Tibial nerve (tissue), 4 donors: ENCODE measurements at places on chromosomes 16 and 17. TPM values are rescaled to one million over a fixed set of nuclear protein-coding genes. Genes with fewer than 3 reads are reported as not detected.

Gene PERCC1
- not detected for total RNA-seq

Gene TGFB1I1
- 68.7 TPM for total RNA-seq

Gene CRHR1
- total RNA-seq = not detected

Gene SLC5A2
- total RNA-seq = not detected

Gene ATAD5
- 1.3 TPM for total RNA-seq

Gene KIF2B
- not detected for total RNA-seq

DNA sequence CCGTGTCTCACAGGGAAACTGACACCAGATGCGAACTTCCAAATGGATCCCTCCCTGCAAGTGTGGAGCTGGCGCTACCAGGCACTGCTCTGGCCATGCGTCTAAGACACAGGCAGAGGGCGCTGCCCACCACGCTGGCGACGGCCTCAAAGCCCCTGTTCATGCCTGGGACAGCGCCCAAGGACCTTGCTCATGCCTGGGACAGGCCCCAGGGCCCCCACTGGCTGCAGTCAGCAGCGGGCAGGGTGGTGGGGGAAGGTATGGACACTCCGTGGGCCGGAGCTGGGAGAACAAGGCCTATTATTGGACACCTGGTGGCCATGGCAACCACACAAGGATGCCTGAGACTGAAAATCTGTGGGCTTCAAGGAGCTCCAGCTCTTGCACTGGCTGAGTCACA is 8.8 kb downstream of the ZG16B start:
- H3K4me1 ChIP-seq = peaks cover 15% of the 10 kb centered on the region
- no peak overlapping the region for H3K4me3 ChIP-seq
- H3K27me3 ChIP-seq = no peaks in the 10 kb centered on the region
- no peak for DNase-seq

- no peak overlapping the region for H3K4me3 ChIP-seq
- peaks cover 44% of the 10 kb centered on the region for H3K4me1 ChIP-seq
- H3K27me3 ChIP-seq = no peaks in the 10 kb centered on the region
These were observed 6.9 kb downstream of the KDM6B start for GRCh38 chr17:7840875-7841274.

DNA sequence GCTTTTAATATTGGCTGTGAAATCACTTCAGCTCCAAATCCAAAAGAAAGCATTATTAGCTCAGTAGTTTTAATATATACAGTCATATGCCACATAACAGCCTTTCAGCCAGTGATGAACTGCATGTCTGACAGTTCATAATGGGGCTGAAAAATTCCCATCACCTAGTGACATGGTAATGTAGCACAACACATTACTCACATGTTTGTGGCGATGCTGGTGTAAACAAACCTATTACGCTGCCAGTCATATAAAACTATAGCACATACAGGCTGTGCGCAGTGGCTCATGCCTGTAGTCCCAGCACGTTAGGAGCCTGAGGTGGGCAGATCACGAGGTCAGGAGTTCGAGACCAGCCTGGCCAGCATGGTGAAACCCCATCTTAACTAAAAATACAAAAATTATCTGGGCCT is 92.2 kb downstream of the TUBD1 start:
- no peak overlapping the region for H3K4me3 ChIP-seq
- no peaks in the 10 kb centered on the region for H3K4me1 ChIP-seq
- H3K27ac ChIP-seq = no peak overlapping the region
- DNase-seq = no peak
- no peaks in the 10 kb centered on the region for H3K27me3 ChIP-seq

- no peak overlapping the region for H3K27ac ChIP-seq
- H3K36me3 ChIP-seq = no peaks in the 10 kb centered on the region
- H3K4me3 ChIP-seq = no peak overlapping the region
- no peak for DNase-seq
These were observed 21.0 kb downstream of the LGALS3BP start for GRCh38 chr17:78958641-78959127.

DNA sequence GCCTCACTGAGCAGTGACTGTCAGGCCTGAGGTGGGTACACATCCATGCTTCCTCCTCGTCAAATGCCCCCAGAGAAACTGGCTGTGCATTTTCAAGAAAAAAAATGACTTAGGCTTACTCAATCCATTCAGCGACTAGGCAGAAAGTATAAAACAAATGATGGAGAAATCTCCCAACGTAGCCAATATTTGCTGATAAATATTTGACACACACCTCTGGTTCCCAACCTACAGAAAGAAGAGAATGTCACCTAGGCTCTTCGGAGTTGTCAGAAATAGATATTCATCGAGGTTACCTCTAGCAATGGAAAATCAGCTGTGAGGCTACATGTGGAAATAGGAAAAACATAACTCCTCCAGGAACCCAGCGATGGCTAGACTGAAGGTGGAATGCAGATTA is 12.4 kb upstream of the TOM1L1 start:
- no peaks in the 10 kb centered on the region for H3K4me1 ChIP-seq

DNA sequence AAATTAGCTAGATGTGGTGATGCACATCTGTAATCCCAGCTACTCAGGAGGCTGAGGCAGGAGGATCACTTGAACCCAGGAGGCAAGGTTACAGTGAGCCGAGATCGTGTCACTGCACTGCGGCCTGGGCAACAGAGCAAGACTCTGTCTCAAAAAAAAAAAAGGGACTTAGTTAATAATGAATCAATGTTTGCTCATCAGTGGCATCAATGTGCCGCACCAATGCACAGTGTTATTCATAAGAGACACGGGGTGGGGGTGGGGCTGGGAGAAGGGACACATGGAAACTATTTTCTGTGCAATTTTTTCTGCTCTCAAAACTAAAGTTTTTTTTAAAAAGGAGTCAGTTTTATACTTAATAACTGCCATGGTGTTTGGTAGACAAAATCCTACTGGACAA is 6.8 kb upstream of the ATP2C2 start:
- H3K36me3 ChIP-seq = no peaks in the 10 kb centered on the region
- H3K4me1 ChIP-seq = no peaks in the 10 kb centered on the region
- no peak overlapping the region for H3K27ac ChIP-seq
- H3K4me3 ChIP-seq = no peak overlapping the region
- peaks cover 5% of the 10 kb centered on the region for H3K27me3 ChIP-seq

DNA sequence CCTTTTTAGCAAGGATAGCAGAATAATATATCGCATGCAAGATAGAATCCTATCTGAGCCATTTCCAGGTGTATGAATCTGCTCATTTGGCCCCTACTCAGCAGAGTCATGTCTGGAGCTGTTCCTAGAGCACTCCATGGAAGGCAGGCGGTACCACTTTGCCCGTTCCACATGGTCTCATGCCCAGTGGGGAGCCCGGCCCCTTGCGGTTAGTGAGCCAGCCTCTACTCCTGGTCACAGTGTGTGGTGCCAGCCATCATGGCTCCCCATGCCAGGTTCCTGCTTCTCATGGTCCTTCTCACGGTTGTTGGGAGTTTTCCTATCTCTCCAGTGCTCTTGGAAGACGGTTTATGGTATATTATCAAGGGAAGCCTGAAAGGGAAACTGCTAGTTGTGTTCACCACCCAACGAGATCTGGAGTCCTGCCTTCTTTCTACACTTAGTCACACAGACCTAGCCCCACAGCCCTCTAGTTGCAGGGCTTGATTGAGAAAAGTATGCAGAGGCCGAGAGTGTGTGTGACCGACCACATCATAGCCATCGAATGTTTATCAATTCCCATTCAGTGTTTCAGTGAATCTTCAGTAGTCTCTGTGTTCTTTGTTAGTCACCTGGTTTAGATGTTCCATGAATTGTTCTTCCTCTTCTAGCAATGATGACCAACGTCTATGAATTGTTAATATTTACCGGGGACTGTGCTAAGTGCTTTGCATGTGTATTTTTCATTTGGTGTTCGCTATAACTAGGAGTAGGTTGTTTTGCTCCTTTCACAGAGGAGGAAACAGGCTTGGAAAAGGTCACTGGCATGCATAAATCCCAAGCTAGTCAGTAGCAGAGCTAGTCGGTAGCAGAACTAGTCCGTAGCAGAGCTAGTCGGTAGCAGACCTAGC is 9.6 kb downstream of the JPT2 start:
- no peaks in the 10 kb centered on the region for H3K27me3 ChIP-seq
- no peak overlapping the region for H3K4me3 ChIP-seq
- H3K27ac ChIP-seq = no peak overlapping the region
- no peak for DNase-seq
- no peaks in the 10 kb centered on the region for H3K36me3 ChIP-seq
- H3K4me1 ChIP-seq = no peaks in the 10 kb centered on the region

DNA sequence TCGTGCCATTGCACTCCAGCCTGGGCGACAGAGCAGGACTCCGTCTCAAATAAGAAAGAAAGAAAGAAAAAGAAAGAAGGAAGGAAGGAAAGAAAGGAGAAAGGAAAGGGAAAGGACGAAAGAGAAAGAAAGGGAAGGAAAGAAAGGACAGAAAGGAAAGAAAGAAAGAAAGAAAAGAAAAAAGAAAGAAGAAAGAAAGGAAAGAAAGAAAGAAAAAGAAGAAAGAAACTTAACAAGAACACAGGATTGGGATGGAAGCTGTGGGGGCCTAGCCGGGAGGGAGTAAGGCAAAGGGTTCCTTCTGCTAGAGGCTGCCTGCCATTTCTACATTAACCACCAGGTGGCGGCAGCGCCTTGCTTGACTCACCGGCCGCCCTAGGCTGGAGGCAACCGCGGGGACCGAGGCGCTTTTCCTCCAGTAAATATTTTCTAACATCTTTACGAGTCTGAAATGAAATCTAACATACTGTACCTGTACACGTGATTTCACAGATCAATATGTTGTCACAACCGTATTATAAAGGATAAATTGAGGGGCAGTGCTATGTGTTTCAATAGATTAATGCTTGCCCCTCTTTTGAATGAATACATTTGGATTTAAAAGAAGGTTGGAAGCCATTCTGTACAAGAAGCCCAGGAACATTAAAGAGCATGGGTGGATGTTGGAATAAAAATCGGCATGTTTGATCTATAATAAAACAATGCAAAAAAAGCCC is 6.1 kb downstream of the GJD3 start:
- peak overlapping the region; percentile 75 for H3K27ac ChIP-seq
- H3K4me3 ChIP-seq = no peak overlapping the region
- peak; percentile 98 for DNase-seq
- no peaks in the 10 kb centered on the region for H3K27me3 ChIP-seq
- peaks cover 29% of the 10 kb centered on the region for H3K36me3 ChIP-seq

DNA sequence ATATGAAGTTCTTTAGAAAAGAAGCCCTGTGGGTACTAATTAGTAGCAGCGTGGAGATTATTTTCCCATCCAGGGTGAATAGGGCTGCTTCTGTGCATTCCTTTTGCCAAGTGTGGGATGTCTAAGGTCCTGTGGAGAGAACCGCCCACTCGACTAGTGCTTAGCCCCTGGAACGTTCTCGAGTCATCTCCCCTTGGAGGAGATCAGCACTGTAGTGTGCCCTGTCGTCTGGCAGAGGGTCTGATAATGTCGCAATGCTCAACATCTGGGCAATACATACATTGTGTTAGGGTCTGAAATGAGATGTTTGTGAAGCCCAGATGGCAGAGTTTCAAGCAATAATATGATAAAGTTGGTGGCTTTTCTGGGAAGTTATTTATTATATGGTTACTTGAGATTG is 64.8 kb downstream of the SPECC1 start:
- H3K4me1 ChIP-seq = no peaks in the 10 kb centered on the region
- DNase-seq = no peak
- H3K4me3 ChIP-seq = no peak overlapping the region
- no peaks in the 10 kb centered on the region for H3K36me3 ChIP-seq

DNA sequence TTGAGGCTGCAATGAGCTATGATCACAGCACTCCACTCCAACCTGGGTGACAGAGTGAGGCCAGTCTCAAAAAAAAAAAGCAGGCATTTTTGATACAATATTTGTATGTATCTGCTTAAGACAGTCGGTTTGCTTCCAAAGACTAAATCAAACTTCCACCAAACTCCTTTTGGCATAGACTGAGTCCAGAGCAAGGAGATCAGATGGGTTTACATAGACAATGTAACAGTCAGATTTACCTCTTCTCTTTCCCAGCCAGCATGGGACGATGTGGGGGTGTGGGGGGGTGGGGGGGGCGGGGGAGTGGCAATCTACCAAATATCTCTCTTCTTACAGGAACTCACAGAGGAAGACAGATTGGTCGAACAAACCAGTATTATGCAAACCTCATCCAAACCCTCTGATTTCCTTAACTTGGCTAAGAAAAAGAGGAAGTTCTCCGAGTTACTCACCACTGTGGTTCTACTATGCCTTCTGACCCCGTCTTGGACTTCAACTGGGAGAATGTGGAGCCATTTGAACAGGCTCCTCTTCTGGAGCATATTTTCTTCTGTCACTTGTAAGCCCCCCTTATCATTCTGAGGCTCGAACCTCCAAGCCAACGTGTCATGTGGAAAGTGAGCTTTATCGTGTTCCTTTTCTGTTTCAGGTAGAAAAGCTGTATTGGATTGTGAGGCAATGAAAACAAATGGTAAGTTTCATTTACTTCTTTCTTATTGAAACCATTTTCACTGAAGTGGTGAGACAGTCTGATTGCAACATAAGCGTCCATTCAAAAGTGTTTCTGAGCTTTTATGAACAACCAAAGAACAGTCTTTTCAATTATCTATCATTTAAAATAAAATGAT is at the start of gene MILR1:
MILR1 (plus strand) TSS at position 451 of the 848 bp plus-strand sequence; CDS start at position 505, 54 bp downstream.
- no peak within 1 kb of the TSS for H3K4me3 ChIP-seq
- no peak within 1 kb of the TSS for H3K27ac ChIP-seq
- peak; percentile 58 for DNase-seq
- H3K27me3 ChIP-seq = no peaks in the 10 kb centered on the region
- H3K36me3 ChIP-seq = no peaks in the 10 kb centered on the region

GRCh38 chr17:45388604-45389325 is 43.9 kb downstream of the ARHGAP27 start:
- no peak overlapping the region for H3K27ac ChIP-seq
- no peaks in the 10 kb centered on the region for H3K27me3 ChIP-seq
- H3K4me1 ChIP-seq = peaks cover 5% of the 10 kb centered on the region

- H3K4me3 ChIP-seq = no peak overlapping the region
- no peaks in the 10 kb centered on the region for H3K4me1 ChIP-seq
- no peaks in the 10 kb centered on the region for H3K27me3 ChIP-seq
- no peak for DNase-seq
- no peaks in the 10 kb centered on the region for H3K36me3 ChIP-seq
These were observed 38.2 kb downstream of the MAF start for GRCh38 chr16:79562166-79562823.

DNA sequence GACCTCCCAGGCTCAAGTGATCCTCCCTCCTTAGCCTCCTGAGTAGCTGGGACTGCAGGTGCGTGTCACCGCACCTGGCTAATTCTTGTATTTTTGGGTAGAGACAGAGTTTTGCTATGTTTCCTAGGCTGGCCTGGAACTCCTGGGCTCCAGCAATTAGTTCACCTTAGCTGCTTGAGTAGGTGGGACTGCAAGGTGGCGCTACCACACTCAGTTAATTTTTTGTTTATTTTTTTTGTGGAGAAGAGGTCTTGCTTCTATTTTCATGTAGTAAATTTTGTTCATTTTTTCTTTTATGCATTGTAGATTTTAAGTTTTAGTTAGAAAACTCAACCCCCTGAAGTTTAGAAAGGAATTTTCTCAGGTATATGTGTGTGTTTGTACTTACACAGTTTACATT is 21.7 kb downstream of the RNF135 start:
- no peak overlapping the region for H3K27ac ChIP-seq
- H3K4me3 ChIP-seq = no peak overlapping the region
- H3K4me1 ChIP-seq = no peaks in the 10 kb centered on the region
- DNase-seq = no peak
- H3K27me3 ChIP-seq = no peaks in the 10 kb centered on the region

- no peak overlapping the region for H3K27ac ChIP-seq
- no peaks in the 10 kb centered on the region for H3K36me3 ChIP-seq
- H3K27me3 ChIP-seq = no peaks in the 10 kb centered on the region
- no peak overlapping the region for H3K4me3 ChIP-seq
- H3K4me1 ChIP-seq = no peaks in the 10 kb centered on the region
- DNase-seq = no peak
These were observed 23.9 kb upstream of the HEATR6 start for GRCh38 chr17:60102632-60103096.

GRCh38 chr17:77096570-77097214 is 44.1 kb upstream of the SEC14L1 start:
- no peaks in the 10 kb centered on the region for H3K36me3 ChIP-seq
- H3K4me1 ChIP-seq = peaks cover 36% of the 10 kb centered on the region
- H3K27me3 ChIP-seq = no peaks in the 10 kb centered on the region
- DNase-seq = peak; percentile 36
- no peak overlapping the region for H3K4me3 ChIP-seq
- peak overlapping the region; percentile 89 for H3K27ac ChIP-seq
